ENCODE measurements at places on chromosomes 7 and 10.

DNA sequence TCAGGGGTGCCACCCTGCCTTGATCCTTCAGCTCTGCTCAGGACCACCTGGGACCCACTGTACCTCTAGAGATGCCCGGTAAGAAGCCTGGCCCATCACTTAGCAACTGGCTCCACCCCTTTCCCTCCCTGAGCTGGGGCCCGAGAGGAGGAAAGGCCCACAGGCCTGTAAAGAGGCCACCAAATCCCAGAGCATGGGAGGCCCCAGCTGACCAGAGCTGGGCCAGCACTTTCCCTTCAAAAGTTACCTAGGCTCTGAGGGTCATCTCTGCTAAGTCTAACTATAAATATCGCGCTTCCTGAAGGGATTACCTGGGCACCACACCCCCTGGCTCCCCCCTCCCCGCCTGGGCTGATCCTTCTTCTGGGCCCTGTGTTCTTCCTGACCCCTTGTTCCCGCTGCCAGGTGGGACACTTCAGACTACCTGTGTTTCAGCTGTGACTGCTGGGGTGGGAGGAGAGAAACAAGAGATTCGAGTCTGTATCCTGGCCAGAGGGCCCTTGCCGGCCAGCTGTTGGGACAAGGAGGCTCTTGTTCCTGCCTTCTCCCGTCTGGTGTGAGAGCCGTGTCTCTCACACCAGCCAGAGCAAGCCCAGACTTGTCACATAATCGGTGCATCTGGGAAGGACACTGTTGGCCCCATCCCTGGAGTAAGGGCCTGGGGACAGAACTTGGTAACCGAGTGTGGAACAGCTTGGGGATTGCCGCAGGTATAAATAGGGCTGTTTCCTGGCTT is 22.8 kb upstream of the ANKRD2 start:
- no peak for DNase-seq

DNA sequence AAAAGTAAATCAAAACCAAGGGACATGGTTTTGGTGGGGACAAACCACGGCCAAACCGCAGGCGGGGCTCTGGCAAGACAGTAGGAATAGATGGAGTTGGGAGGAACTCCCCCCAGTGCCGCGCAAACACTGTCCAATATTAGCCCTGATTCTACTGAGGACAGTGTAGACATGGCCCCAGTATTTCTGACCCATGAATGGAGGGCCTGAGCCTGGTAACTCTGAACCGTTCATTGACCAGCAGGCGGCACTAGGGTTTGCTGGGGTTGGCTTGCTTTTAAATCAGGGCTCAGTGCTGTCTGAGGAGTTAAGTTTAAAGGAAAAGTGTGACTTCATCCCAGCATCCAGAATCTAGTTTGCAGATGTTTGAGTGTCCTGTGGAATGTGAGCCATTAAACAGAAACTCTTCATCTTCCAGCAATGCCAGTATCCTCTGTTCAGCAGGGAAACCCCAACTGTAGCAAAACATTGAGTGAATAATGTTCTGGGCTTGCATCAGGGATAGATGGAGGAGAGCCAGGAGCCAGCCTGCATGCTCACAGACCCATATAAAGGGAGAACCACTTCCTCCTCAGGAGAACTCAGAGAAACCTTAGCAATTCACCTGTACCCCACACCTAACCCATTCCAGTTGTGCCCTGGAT is 147.4 kb upstream of the PRSS58 start:
- DNase-seq = no peak

- no peak for DNase-seq
These were observed 28.5 kb downstream of the CYP2W1 start for GRCh38 chr7:1011297-1012003.

GRCh38 chr10:42732266-42732665 is 50.3 kb upstream of the BMS1 start:
- DNase-seq = no peak

- no peak for DNase-seq
These were observed 174.2 kb upstream of the NPS start for GRCh38 chr10:127374901-127375300.

DNA sequence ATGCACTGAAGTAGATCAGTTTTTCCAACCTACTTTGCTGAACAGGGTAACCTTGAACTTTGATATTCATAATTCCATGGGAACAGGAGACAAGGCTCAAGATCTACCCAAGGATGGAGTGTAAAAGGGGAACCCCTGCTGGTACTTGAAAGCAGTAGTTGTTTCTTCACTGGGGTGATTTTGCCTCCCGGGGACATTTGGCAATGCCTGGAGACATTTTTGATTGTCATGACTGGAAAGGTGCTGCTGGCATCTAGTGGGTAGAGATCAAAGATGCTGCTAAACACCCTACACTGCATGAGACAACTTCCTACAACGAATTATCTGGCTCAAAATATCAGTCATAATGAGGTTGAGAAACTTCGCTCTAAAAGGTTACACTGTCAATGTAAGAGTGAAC is 214.8 kb upstream of the CTBP2 start:
- DNase-seq = no peak

- no peak for DNase-seq
These were observed 5.3 kb downstream of the CYP26C1 start for GRCh38 chr10:93065675-93066543.

DNA sequence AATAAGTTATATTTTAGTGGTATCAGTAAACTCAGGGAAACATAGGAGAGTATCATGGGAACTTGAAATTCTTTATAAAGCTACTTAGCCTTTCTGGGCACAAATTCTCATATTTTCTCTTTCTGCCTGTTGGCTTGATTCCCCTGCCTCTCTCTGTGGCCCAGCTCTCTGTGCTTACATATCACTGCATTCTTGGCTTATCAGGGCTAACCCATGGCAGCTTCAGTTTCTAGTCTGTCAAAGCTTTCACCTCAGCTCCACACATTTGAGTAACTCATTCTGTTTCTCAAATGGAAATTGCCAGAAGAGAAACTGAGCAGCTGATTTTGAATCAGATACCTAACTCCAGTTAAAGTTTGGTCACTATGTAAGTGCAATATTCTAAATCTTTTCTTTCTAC is 713.1 kb downstream of the DNAJB9 start:
- DNase-seq = no peak

GRCh38 chr7:157519798-157520244 is 183.0 kb downstream of the DNAJB6 start:
- no peak for DNase-seq

DNA sequence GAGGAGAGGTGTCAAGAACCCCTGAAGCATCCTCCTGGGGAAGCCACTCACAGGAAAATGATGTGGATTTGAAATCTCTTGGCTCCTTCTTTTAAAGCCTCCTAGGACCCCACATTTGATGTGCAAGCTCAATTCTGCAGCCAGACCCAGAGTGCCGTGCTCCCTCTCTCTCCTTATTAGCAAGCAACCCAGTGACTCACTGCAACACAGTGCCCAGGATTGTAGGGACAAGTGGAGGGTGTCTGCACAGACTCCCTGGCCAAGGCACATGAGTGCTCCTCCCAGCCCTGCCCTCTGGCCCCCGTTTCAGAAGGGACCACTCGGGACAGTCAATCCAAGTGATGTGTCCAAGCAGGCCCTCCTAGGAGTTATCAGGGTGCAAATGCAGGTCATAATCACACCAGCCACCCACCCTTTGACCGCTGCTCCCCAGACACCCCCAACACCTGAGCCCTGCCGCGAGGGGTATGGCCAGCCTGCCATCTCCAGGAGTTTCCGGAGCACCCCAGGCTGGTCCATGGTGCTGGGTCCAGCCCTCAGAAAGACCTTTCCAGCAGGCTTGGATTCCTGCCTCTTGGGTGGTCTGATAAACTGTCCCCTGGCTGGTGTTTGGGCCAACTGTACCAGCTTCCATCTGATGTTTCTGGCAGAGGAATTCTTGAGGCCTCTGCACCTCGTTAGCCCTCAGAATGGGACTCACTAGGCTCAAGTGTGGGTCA is 54.5 kb upstream of the CXCL12 start:
- DNase-seq = no peak

GRCh38 chr10:45239642-45240041 is 75.8 kb downstream of the OR13A1 start:
- no peak for DNase-seq

GRCh38 chr7:42843205-42843800 is 68.6 kb downstream of the C7orf25 start:
- DNase-seq = peak; percentile 48

- no peak for DNase-seq
These were observed 180.2 kb upstream of the FZD1 start for GRCh38 chr7:91083855-91084644.

GRCh38 chr10:111933937-111934336 is 249.6 kb downstream of the GPAM start:
- no peak for DNase-seq

GRCh38 chr10:48463318-48464003 is 141.4 kb downstream of the ARHGAP22 start:
- no peak for DNase-seq

GRCh38 chr10:127278001-127278400 is 81.6 kb upstream of the INSYN2A start:
- DNase-seq = no peak

- no peak for DNase-seq
These were observed 69.1 kb downstream of the GCC1 start for GRCh38 chr7:127516320-127516719.

DNA sequence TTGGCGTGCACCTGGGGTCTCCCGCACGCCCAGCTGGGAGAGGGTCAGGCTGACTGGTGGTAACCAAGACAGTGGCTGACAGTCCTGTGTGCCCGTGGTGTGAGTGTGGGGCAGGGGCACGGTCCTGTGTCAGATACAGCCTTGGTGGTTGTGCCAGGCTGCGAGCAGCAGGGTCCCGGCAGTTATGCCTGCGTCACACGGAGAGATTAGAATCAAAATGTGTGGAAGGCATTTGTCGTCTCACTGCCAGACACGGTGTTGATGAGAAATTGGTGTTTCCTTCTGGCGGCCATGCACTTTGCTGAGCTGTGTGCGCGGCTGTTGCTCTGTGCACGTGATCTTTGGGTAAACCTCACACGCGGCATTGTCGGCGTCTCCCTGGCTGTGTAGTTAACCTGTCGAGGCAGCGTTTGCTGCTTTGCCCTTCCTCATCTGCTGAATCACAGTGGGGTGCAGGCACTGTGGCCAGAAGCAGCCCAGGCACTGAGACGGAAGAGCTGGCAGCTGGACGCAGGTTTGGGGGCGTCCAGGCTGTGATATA is 87.7 kb downstream of the NKX6-2 start:
- no peak for DNase-seq

DNA sequence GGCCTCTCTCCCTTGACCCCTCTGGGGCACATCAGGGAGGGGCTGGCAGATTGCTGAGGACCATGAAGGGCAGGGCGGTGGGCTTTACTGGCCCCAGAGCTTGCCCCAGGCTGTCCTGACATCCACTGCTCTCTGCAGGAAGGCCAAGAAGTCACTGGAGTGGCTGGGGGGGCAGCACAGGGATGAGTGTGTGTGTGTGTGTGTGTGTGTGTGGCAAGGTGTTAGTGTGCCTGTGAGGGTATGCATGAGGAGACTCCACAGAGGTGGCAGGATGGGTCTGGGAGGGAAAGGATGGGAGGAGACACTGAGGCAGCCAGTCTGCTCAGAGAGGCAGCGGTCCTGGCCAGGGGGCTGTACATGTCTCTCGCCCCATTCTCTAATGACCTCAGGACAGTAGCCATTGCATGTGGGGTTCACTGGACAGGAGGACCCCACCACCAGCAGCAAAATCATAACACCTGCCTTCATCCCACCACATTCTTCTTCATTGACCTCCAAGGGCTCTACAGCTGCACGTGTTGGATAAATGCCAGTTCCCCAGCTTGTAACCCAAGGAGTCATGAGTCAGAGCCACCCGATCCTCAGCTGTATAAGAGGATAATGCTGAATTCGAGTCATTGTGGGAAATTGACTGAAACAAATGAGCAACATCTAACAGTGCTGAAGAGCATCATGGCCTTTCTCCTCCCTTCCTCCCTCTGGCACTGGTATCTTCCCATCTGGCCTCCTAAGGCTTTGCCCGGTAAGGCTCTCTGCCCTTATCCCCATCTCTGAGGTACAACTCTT is 720.5 kb downstream of the GRID1 start:
- DNase-seq = no peak

DNA sequence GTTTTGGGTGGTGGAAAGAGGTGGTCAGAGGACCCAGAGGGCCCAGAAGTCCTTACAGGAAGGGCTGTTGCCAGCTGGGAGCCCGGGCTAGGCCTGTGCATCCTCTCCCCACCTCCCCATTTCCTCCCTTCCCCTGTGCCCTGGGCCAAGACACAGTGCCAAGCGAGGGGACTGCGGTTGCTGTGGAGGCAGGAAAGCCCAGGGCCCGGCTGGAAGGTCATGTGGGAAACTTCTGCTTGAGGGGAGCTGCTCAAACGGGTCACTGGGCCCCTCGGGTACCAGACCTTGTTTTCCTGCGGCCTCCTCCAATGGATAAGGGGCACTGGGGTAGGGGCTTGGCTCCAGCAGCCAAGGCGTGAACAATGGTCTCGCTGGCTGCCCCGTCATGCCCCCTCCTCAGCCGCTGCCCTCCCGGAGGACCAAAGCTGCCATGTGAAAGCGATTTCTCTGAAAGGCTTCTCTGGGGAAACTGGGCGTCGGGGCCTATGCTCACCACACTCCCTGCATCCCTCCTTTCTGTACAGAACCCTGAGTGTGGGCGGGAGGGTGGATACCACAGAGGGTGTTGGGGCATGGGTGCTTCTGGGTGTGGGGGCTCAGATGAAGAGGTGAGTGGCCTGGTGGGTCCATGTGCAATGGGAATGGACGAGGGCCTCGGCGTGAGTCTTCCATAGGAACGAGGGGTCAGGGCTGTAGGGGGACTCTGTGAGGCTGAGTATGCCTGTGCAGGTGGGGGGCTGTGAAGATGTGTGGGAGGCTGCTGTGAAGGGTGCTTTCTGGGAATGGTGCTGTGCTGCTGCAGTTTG is 135.3 kb downstream of the PTPN20 start:
- DNase-seq = no peak

- DNase-seq = no peak
These were observed 5.7 kb downstream of the CYP17A1 start for GRCh38 chr10:102831322-102832071.

GRCh38 chr10:5390607-5391205 is 13.9 kb downstream of the TUBAL3 start:
- DNase-seq = no peak

- DNase-seq = no peak
These were observed 79.1 kb downstream of the VTI1A start for GRCh38 chr10:112526139-112526538.

- no peak for DNase-seq
These were observed 7.1 kb upstream of the GSTO1 start for GRCh38 chr10:104247513-104248146.

All from iPS DF 6.9 (cell line).